CD8-positive, alpha-beta memory T cell (primary cell): ENCODE measurements at places on chromosomes 7 and 10.

DNA sequence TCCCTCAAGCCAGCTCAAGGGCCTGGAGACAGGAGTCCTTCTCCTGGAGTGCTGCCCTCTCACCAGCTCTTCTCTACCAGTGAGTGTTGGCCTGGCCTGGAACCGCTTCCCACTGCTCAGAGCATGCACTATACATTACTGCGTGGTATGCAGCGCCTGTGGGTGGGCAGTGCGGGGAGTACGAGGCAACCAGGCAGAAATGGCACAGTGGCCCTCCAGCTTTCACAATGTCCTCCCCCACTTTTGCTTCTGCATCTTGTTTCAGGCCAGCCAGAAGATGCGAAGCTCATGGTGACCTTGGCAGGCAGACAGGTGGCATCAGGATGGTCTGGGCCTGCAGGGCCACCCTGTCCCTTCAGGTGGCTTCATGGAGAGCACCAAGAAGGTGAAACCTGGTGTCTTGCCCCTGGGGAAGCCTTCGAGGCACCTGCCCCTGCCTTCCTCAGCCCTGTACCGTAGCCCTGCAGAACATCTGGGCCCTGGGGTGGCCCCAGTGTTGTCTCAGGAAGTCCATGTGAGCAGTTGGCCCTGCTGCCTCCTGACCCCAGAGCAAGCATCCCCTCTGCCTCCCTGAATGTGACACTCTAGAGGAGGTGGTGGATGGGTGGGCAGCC, 35.8 kb downstream of the RASGEF1A start:
- H3K36me3 ChIP-seq: no peaks in the 10 kb centered on the region
- H3K4me1 ChIP-seq: peaks cover 46% of the 10 kb centered on the region
- peak overlapping the region; percentile 11 for H3K27ac ChIP-seq
- H3K27me3 ChIP-seq: no peaks in the 10 kb centered on the region
- peak overlapping the region; percentile 20 for H3K4me3 ChIP-seq
- DNase-seq: no peak

- no peaks in the 10 kb centered on the region for H3K27me3 ChIP-seq
- DNase-seq: no peak
- H3K4me1 ChIP-seq: peaks cover 29% of the 10 kb centered on the region
- no peak overlapping the region for H3K27ac ChIP-seq
Measured at GRCh38 chr10:124745673-124746072, 1.5 kb upstream of the FAM53B start.

GRCh38 chr10:118506671-118507590, 88.5 kb downstream of the PRLHR start:
- H3K27me3 ChIP-seq: no peaks in the 10 kb centered on the region
- H3K4me3 ChIP-seq: no peak overlapping the region
- no peaks in the 10 kb centered on the region for H3K36me3 ChIP-seq
- no peaks in the 10 kb centered on the region for H3K4me1 ChIP-seq
- DNase-seq: no peak

- H3K27ac ChIP-seq: peak overlapping the region; percentile 91
- H3K27me3 ChIP-seq: no peaks in the 10 kb centered on the region
- H3K4me3 ChIP-seq: peak overlapping the region; percentile 70
Measured at GRCh38 chr7:155205368-155206317, 92.0 kb upstream of the INSIG1 start.

DNA sequence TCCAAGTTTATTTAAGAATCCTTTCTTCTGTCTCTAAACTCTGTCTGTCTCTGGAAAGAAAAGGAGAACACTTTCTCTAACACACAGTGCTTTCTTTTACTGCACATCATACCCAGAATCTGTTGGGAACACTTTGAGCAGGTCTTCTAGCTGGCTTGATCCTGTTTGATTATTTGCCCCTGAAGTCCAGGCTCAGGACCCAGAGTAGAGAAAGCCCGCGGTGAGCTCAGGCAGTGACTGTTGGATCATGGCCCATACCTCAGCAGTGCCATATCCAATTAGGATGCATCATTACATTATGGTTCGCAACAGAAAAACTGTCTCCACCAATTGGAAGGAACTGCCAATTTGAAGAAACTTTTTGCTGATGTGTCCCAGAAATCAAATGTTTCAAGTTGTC, 51.4 kb downstream of the ATOH7 start:
- H3K4me3 ChIP-seq: no peak overlapping the region
- H3K36me3 ChIP-seq: no peaks in the 10 kb centered on the region
- no peaks in the 10 kb centered on the region for H3K27me3 ChIP-seq
- no peaks in the 10 kb centered on the region for H3K4me1 ChIP-seq
- H3K27ac ChIP-seq: no peak overlapping the region

DNA sequence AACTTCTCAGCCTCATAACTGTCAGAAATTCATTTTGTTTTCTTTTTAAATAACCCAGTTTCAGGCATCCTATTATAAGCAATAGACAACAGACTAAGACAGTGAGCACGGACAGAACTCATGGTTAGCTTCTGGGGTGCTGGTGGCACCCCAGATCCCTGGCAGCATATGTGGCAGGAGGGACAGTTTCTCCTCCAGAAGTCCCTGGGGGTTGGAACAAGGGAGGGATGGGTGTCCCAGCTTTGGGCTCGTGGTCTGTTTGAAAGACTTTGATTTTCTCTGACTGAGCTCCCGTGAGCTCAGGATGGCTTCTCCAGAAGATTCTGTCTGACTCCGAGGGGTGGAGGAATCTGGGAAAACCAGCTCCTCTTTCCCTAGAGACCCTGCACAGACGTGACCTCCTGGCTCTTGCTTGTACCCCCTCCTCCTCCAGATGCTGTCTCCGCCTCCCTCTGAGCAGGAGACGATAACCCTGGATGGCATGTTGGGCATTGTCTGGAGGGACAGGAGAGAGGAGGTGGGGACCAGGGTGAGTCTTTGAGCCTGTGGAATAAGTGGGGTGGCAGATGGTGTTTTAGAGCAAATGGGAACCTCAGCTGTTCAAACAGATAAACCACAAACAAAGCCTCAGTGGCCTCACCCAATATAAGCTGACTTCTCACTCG, 421.1 kb downstream of the GLRX3 start:
- no peaks in the 10 kb centered on the region for H3K27me3 ChIP-seq
- H3K4me3 ChIP-seq: no peak overlapping the region
- no peak for DNase-seq
- H3K4me1 ChIP-seq: no peaks in the 10 kb centered on the region

DNA sequence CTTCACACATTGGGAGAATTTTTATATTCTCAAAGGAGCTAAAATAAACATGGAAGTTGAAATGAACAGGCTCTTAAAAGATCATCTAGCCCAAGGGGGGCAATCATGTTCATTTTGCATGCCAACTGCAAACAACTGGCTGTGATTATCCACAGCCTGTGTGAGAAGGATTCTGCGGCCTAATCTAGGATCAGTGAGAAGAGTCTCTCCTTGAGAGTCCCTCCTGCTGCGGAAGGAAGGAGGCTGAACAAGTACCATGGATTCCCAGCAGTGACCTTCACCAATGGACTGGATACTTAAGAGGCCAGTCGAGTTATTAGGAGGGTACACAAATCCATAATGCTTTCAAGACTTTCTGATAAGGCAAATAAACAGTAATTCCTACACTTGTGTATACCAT, 76.7 kb downstream of the IGF2BP3 start:
- no peaks in the 10 kb centered on the region for H3K27me3 ChIP-seq
- DNase-seq: no peak
- no peaks in the 10 kb centered on the region for H3K36me3 ChIP-seq

DNA sequence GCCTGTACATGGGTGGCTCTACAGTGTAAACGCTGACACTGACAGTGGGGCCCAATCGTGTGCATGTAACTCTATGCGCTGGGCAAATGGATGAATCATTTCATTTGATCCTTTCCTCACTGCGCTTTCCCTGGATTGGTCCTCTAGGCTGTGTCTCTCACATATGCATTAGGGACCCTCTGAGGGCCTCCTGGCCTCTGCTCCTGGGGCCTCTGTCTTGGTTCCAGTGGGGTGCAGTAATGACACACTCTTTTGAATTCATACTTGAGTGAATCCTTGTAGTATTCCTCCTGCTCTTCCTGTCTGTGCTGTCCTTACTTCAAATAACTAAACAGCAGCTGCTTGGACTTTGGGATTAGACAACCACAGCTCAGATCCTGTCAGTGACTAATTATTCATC, 176.5 kb upstream of the ADO start:
- no peaks in the 10 kb centered on the region for H3K27me3 ChIP-seq
- H3K36me3 ChIP-seq: no peaks in the 10 kb centered on the region
- H3K4me1 ChIP-seq: peaks cover 18% of the 10 kb centered on the region
- no peak for DNase-seq
- no peak overlapping the region for H3K27ac ChIP-seq

- H3K27ac ChIP-seq: no peak overlapping the region
- no peaks in the 10 kb centered on the region for H3K27me3 ChIP-seq
- no peak for DNase-seq
- no peak overlapping the region for H3K4me3 ChIP-seq
Measured at GRCh38 chr10:10676972-10677371, 340.7 kb upstream of the CELF2 start.

- H3K4me1 ChIP-seq: peaks cover 10% of the 10 kb centered on the region
- no peaks in the 10 kb centered on the region for H3K36me3 ChIP-seq
Measured at GRCh38 chr7:29282819-29283414, 88.3 kb downstream of the CHN2 start.

- H3K36me3 ChIP-seq: no peaks in the 10 kb centered on the region
- no peaks in the 10 kb centered on the region for H3K27me3 ChIP-seq
- DNase-seq: no peak
Measured at GRCh38 chr10:43130770-43131171, 7.5 kb upstream of the CSGALNACT2 start.

DNA sequence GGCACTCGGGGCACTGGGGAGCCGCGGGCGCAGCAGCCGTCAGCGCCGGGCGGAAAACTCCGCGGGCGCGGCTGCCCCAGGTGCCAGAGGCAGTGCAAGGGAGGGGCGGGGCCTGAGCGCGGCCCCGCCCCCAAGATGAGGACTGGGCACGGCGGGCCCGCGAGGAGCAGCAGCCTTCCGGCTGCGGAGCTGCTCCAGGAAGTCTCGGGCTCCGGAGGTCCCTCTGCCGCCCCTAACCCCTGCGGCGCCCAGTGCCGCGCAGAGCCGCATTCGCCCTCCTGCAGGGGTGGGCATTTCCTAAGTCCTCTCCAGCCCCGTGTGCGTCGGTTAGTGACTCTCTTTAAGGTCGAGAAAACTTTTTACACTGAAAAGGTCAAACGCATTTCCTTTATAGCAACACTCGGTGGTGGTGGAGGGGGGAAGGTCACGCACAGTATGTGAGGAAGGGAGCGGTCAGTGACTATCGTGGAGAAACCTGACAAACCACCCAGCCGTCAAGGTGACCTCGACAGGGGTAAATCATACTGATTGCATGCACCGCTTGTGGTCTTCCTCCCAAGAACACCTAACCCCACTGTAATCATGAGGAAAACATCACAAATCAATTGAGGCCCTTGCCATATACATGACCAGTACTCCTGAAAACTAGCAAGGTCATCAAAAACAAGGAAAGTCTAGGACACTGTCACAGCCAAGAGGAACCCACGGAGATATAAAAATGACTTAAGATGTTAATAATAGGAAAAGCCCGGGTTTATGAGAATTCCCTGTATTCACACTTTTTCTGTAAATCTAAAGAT, at the start of gene ANXA11:
ANXA11 (minus strand) TSS at position 61 of the 800 bp plus-strand sequence. CDS start 32,676 bp downstream, outside the sequence.
- peak within 1 kb of the TSS; percentile 74 for H3K27ac ChIP-seq
- H3K36me3 ChIP-seq: no peaks in the 10 kb centered on the region
- H3K4me3 ChIP-seq: peak within 1 kb of the TSS; percentile 80

DNA sequence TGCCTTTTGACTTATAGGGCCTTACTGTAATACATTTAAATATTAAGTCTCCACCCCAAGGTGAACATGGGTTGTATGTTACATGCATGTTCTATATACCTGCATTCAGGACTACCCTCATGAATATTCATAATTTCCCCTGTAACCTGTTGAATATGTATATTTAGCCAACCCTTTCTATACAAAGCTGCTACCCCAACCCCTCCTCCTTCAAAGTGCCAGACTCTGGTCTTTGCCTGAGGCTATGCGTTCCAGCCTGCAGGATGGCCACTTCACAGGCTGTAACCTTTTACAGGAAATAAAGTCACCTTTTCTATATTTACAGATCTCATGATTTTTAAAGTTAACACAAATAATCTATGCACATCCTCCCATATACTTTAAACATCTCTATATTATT, 10.1 kb upstream of the UNC5B start:
- no peak for DNase-seq
- H3K27ac ChIP-seq: no peak overlapping the region
- no peaks in the 10 kb centered on the region for H3K36me3 ChIP-seq
- H3K27me3 ChIP-seq: no peaks in the 10 kb centered on the region

GRCh38 chr7:41889472-41889871, 186.6 kb upstream of the INHBA start:
- H3K27ac ChIP-seq: no peak overlapping the region
- no peak for DNase-seq
- no peaks in the 10 kb centered on the region for H3K36me3 ChIP-seq
- no peaks in the 10 kb centered on the region for H3K4me1 ChIP-seq
- H3K27me3 ChIP-seq: no peaks in the 10 kb centered on the region

DNA sequence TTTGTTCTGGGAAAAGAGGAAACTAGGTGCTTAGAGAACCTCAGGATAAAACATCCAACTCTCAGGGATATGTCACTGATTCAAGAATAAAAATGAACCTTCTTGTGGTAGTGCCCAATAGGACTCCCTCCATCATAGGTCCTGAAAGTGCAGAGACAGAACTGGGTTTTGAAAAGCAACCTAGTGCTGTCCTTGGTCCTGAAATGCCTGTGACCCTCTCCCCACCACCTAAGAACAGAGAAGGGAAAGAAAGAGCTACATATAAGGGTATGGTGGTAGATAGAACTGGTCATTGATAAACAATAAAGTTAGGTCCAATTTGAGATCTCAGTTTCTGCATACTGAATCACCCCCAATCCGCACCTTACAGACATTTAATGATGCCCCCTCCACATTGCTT, 953.3 kb downstream of the XPNPEP1 start:
- no peak overlapping the region for H3K27ac ChIP-seq
- no peak overlapping the region for H3K4me3 ChIP-seq
- H3K27me3 ChIP-seq: no peaks in the 10 kb centered on the region
- DNase-seq: no peak
- no peaks in the 10 kb centered on the region for H3K36me3 ChIP-seq

DNA sequence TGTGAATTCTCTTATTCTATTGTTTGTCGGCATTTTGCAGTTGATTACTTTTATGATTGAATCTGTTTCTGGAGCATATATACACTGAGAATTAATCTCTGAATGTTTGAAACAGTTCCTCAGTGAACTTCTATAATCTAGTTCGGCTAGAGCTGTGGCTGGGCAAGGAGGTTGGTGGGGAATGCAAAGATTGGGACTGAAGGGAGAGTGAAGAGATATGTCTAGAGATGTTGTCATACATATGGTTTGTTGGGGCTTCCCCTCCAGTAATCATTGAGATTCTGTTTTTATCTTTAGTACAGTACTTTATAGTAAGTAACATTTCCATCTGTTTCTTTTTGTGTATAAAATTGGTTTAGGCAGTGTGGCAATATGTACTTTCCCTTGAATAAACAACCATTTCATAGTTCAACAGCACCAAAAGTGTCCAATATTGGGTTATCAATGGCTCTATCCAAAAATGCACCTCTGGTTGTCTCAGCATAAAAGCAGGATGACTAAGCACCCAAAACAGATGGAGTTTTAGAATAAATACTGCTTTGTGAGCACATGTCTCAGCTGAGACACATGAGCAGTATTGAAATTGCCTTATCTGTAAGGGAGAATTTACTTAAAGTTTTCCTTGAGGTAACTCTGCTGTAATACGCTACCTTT, 36.7 kb downstream of the WAC start:
- peaks cover 23% of the 10 kb centered on the region for H3K4me1 ChIP-seq
- H3K4me3 ChIP-seq: no peak overlapping the region
- no peak overlapping the region for H3K27ac ChIP-seq
- DNase-seq: no peak
